ENCODE measurements at places on chromosomes 2 and 18. TPM values are rescaled to one million over a fixed set of nuclear protein-coding genes. Genes with fewer than 3 reads are reported as not detected.

DNA sequence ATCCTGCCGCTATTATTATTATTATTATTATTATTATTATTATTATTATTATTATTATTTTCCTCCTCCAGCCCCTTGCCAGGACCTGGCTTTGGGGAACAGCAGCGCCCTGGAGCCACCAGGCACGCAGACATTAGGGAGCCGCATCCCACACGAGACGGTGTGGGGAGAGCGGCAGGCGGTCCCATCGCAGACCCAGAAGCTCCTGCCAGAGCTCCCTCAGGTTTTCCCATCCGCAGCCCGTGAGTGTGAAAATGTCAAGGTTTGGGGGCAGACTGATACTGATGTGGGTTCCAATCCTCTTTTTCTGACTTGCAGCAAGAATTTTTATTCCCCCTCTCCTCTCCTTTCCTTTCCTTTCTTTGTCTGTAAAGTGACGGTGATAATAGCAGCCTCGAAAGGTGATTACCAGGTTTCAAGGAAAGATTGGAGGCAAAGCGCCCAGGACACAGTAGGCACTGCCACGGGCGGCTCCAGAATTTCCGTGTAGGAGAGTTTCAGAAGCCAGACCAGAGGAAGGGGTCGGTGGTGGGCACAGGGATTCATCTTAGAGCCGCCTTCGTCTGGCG is 816 bp downstream of the SCTR start:
- no peak for DNase-seq

DNA sequence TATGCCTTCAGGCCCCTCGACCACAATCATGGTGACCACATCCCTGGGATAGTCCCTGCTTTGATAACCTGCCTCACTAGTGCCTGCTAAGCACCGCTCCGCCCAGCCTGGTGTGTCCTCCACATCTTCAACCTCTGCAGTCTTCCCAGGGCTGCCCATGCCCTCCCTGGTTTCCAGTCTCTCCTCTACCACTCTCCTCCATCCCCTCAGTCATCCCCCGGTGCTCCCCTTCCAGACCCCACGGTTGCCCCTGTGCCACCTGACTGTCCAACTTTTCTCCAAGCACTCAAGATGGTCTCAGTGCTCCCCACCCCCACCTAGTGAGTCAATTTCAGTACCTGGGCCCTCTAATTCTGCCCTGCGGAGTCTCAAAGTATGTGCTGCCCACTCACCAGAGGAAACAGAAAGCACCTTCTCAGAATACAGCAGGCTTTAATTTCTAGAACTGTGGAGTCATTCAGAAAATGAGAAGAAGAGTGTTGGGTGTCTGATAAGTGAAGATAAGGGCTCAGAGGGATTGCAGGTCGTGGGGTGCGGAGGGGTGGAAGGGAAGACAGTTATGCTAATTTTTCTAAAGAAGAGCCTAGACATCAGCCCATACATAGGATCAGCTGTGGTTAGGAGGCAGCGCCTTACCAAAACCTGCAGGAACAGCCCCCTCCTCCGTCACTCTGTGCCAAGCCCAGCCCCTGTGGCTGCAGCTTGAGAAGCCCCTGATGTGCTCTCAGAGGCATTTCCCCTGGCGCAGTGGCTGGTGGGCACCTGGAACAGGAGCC is 53.6 kb upstream of the CAB39 start:
- no peak for DNase-seq

- DNase-seq: no peak
Observed at GRCh38 chr2:138767101-138767500, 13.1 kb downstream of the NXPH2 start.

DNA sequence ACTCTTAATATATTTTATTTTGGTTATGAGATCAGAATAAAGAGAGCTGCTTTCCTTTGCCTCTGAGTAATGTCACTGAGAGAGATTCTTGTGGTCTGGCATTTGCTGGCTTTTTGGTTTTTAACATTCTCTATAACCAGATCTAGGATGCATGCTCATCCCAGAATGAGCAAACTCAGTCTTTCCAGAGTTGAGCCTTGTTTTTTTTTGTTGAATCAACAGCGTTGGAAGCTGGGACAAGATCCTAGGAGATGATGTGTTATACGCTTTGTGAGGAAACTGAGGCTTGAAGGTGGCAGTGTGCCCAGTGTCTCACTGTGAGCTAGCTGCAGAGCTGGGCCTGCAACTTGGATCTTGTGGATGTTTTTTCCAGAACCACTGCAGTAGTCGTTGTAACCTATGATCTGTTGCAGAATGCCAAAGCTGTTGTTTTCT is 19.5 kb downstream of the MYO1B start:
- no peak for DNase-seq

- no peak for DNase-seq
Observed at GRCh38 chr2:10235099-10235908, 67.4 kb upstream of the HPCAL1 start.

DNA sequence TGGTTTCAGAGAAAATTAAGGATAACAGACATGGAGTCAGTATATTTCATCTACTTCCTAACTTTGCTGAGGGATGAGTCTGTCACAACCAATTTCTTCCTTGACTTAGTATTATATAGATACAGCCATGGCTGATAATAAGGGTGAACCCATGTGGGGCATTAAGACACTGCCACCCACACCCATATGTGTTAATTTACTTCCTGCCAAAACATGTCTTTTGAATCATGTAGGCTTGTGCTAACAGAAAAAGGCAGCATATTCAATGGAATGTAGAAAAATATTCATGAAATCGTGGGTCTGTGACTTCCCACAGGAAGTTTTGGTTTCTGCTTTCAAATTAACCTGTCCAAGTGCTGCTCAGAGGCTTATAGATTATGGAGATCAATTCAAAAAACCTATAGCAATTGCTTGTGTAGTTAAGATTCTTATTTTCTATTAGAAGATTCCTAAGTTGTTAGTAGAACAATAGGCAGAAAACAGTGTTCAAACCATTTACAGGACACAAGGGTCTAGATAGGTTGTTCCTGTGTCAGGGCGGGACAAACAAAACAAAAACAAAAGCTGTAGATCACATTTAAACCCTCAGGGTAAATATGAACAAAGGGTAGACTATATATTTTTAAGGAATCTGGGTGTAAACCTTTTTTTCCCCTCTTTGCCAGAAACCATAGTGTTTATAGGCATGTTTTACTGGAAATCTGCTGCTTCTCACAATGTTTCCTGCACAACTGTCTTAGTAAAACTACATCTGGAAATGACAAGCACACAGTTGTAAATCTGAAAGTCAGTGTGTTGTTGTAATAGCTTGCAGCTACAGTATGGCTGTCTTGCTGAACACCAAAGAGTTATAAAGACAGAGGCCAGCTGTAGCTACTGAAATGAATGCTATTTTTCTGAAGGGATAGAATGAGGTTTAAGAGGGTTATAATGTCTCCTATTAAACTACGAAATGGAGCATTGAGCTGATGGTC is 691.2 kb downstream of the EPHA4 start:
- no peak for DNase-seq

CRYGD gene
- not detected for total RNA-seq

ADAM23 gene
- total RNA-seq: 2.7 TPM

ALPI gene
- total RNA-seq: 24.6 TPM
